ENCODE measurements at places on chromosomes 11 and 22. TPM values are rescaled to one million over a fixed set of nuclear protein-coding genes. Genes with fewer than 3 reads are reported as not detected.

- DNase-seq = no peak
Observed at GRCh38 chr22:25762147-25762546, 20.2 kb downstream of the MYO18B start.

GRCh38 chr11:75078233-75078632 lies 18.4 kb downstream of the OR2AT4 start:
- DNase-seq = no peak

DNA sequence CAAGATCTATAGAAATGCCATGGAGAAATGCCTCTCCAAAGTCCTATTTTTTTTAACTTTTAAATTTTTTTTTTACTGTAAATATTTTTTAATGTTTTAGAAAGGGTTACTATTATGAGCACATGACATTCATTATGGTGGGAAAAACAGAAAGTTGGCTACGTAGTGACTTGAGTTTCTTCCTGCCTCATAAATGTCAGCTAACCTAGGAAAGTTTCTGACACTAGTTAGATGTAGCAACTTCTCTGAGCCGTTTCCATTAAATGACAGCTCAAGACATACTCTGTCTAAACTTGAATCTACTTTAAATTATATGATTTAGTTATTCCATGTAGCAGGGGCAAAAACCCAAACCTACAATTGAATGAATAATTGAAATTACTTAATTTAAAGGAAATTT lies 18.4 kb upstream of the CTSC start:
- no peak for DNase-seq

- DNase-seq = no peak
Observed at GRCh38 chr11:57752954-57753353, 1.3 kb upstream of the BTBD18 start.

GRCh38 chr11:33892906-33893594 lies 1.2 kb upstream of the LMO2 start:
- DNase-seq = no peak

Gene ZW10
- total RNA-seq = 31.6 TPM

DNA sequence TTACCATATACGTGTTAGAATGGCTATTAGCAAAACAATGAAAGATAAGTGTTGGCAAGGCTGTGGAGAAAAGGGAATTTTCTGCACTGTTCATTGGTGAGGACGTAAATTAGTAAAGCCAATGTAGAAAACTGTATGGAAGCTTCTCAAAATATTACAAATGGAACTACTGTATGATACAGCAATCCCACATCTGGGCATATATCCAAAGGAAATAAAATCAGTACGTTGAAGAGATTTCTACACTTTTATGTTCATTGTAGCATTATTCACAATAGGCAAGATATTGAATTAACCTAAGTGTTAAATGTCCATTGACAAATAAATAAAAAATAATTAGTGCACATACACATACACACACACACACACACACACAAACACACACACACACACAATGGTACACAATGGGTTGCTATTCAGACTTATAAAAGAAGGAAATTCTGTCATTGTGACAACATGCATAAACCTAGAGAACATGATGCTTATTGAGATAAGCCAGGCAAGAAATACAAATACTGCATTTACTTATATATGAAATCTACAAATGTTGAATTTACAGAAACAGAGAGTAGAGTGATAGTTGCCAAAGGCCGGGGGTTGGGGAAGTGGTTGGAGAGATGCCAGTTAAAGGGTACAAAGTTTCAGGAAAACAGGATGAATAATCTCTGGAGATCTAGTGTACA lies 565.8 kb upstream of the LRRC4C start:
- no peak for DNase-seq

Data from dermis blood vessel endothelial cell (primary cell).